ENCODE measurements at places on chromosomes 1 and 21.

DNA sequence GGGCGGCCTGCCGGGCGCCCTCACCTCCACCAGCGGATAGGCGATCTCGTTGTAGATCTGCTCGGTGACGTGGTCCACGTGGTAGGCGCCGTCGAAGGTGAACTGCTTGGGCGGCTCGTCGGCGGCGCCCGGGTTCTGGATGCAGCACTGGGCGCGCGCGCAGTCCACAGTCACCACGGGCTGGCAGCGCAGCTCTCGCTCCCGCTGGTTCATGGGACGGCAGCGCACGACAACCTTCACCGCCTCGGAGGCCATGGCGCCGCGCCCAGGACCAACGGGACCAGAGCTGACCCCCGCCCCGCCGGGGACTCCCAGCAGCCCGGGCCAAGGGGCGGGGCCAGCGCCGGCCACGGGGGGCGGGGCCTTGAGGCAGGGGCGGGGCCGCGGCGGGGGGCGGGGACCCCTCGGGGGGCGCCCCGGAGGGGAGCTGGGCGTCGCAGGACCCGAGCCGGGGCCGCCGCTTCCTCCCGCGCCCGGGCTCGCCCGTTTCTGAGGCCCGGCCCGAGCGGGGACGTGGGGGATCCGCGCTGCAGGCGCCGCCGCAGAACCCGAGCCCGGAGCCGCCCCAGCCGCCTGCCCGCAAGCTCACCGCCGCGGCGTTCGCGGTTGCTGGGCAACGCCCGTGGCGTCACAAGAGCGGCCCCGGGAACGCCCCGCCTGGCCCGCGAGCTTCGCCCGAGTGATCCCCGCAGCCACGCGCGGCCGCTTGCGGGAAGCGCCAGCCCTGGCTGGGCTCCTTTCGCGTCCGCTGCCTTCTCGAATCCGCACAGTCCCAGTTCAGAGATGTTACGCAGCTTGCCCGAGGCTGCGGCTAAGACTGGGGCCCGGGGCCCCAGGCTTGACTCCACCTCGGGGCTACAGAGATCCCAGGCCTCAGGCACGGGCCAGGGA, at the start of gene KIF17:
TSS of gene KIF17 (minus strand) at position 556 of the 891 bp plus-strand sequence. CDS start at position 255, 301 bp downstream.
- peak; percentile 6 for DNase-seq

DNA sequence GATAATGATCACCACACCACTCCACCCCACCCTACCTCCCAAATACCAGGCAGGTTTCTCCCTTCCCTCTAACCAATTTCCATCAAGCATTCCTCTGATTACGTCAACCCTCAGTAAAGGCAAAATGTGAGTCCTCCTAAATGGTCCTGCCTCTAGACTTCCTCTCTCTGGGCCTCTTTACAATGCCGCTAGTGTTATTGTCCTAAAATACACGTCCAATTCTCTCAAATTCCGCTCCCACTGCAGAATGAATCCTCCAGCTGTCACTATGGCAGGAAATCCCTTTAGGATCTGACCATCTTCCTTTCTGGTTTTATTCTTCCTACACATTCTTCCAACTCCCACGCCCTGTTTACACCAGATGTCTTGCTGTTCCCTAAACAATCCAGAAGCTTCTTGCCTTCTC, 68.7 kb downstream of the DEGS1 start:
- DNase-seq = no peak

DNA sequence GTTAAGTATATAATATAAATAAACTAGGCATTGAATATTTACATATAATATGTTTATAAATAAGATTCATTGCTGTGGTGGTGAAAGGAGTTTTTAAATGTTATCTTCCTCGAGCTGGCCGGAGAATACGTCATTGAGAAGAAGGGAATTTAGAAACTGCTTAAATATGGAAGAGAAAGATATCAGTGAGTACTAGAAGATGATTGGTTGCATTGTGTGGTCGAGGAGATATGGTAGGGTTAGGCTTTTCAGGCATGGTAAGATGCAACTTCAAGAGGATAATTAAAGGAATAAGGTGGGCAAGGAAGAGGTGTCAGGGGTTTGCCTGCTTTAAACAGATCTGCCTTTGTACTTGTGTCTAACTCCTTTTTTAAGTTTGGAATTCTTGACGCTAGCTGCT, 73.5 kb downstream of the RPS6KC1 start:
- no peak for DNase-seq

DNA sequence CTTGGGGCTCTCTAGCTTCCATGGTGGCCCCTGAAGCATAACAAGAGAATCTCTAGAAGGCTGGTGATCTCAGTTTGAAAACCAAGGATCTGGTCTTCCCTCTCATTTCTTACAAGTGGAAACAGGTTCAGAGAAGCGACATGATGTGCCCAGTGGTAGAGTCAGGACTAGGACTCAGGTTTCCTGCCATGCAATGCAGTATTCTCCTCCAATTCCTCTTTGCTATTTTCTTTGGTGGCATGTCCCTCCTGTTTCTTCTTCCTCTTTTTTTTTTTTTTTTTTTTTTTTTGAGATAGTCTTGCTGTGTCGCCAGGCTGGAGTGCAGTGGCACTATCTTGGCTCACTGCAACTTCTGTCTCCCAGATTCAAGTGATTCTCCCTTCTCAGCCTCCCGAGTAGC, 195.6 kb upstream of the C1orf105 start:
- no peak for DNase-seq

DNA sequence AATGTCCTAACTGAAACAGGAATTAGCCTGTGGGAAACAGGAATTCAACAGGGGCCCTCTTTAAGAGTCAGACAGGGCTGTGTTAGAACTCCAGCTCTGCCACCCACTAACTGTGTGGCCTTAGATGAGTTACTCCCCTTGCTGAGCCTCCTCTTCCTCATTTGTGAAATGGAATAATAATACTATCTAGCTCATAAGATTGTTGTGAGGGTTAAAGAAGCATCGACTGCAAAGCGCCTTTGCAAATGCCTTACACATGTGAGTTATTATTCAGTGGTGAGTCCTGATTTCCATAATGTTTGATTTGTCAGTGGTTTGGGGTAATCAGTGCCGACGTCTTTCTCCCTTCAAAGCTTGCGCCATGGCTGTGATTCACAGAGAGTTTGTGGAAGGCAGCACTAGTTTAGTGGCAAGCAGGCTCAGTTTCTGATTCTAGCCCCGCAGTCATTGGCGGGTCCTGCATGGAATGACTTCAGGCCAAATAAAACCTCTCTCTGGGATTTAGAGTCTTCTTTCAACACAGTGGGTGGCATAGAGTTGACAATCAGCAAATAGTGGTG, 388.5 kb downstream of the PLPP3 start:
- no peak for DNase-seq

- no peak for DNase-seq
These were observed 166.8 kb upstream of the HMCN1 start for GRCh38 chr1:185567440-185567839.

DNA sequence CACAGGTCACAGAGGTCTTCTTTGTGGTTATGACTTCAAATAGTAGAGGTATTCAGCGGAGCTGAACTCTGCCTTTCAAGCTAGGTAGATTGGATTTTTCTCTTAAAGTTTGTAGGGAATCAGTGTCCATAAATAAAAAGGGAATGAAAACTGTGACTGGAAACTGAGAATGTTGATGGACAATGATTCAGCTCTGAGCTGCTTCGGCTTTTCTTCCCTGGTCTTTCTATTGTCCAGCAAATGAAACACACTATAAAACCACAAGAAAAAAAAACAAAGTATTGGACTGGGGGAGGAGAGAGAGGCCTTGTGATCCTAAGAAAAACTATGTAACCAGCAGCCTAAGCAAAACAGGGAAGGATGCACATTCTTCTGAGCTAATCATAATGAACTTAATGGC, 11.1 kb downstream of the TNNI3K start:
- no peak for DNase-seq

GRCh38 chr1:115069659-115070308, 19.5 kb downstream of the TSPAN2 start:
- DNase-seq = no peak

DNA sequence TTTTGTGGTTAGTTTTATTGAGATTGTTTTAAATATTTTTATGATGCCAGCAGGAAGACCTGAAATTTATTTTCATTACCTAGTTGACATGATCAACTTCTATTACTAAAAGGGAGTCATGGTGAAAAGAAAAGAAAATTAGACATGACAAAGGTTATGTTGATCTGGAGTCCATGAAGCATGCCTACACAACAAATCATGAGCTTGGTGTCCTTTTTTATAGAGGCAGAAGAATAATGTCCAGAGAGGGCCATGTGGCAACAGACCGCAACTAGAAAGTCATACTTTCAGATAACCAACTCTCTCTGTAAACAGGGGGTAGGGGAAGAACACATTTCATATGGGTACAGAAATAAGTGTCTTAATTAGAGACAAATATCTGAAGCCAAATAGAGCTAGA, 175.5 kb upstream of the HOOK1 start:
- no peak for DNase-seq

DNA sequence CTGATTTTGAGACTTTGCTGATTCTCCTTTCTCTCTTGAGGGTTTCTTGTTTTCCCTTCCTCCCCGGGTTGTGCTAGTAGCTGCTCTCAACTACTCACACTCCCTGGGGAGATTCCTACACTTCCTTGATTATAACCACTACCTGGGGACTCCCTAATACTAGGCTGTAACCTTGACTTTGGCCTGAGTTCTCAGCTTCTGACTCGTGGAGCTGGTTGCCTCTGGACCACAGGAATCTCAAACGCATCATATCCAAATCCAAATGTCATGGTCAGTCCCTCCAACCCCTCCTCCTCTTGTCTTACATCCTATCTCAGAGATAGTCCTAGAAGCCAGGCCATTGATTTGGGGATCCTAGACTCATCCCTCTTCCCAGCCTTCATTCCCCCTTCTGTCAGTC, 12.0 kb downstream of the MOV10 start:
- DNase-seq = no peak

- no peak for DNase-seq
These were observed 73.8 kb downstream of the USP24 start for GRCh38 chr1:55141295-55141893.

DNA sequence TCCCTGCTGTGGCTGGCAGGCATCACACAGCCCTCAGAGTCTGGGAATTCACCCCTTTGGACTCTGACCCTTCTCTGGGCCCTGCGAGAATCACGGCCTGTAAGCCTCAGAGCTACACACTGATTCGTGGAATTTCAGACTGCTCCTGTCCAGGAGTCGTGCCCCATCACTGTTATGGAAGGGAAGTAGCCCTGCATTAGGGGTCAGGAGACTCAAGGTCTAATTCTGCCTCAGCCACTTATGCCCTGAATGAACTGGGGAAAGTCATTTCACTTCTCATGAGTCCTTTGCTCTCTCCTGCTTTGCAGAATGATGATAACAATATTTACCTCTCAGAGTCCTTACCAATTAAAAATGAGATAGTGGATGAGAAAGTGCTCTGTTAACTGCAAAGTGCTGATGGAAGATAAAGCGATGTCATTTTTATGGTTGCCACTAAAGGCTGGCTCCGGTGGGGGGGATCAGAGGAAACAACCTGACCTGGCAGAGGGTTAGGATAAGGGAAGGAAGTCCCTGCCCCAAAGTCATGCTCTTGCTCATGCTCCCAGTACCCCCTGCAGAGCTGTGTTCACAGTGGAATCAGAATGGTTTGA, 148.6 kb upstream of the CD34 start:
- no peak for DNase-seq

DNA sequence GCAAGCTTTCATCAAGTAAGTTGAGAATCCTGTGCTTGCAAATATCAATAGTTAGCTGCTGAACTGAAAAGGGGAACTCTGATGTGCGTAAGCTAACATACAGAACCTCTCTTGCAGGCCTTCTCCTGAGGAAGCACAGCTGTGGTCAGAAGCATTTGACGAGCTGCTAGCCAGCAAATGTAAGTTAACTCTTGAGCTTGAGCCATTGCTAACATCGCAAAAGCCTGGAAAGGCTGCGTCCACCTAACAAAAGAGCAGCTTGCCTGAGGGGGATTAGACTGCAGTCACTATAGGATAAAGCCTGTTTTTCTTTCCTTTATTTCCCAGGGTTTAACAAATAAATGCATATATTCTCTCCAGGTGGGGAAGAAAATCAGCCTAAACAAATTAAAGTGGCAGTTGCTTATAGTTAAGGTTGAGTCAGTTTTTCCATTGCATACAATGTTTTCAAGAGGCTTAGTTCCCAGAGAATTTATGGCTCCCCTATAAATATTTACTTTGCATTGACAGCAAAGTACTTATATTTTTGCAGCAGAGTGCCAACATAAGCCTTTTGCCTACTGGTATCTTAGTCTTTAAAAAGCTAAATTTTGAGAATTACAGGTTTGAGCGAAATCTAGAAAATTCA, 1.5 kb downstream of the RGS2 start:
- peak; percentile 88 for DNase-seq

DNA sequence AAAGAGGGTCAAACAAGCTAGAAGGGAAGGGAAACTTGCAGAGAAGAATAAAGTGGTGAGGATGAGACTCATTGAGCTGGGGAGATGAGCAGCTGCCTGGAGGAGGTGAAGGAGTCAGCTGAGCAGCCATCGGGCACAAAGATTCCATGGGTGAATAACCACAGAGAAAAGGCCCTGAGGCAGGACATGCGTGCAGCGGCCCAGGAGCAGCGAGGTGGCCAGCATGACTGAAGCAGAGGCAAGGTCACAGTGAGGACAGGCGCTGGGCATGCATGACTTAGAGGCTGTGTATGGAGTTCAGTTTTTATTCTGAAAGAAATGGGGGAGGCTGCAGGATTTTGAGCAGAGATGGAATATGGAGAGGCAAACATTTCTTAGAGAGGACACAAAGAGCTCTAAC, 24.9 kb downstream of the OLFML2B start:
- no peak for DNase-seq

- no peak for DNase-seq
These were observed 444.8 kb downstream of the TTLL7 start for GRCh38 chr1:83554174-83554573.

DNA sequence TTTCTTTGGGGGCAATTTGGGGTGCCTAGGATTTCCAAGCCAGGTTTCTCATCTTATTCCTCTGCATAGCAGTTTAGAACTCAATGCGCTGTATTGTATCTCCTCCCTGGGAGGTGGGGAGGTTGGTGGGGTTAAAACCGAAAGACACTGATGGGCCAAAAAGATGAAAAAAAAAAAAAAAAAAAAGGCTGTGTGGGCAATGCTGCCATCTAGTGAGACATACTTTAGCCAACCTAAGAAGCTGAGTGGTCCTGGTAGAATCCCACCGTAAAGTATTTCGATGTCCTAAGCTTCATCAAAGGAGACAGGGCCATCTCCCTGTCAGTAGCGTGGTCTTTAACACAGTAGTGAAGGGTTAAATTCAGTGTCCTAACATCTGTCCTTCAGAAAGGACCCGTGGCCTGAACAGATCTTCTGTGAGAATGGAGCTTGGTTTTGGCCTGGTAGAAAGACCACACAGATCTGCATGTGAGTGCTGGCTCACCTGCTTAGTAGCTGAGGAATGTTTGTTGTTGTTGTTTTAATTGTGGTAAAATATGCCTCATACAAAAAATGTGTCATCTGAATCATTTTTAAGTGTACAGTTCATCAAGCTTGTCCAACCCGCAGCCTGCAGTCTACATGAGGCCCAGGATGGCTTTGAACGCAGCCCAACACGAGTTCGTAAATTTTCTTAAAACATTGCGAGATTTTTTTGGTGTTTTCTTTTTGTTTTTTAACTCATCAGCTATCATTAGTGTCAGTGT, 226.2 kb downstream of the KIF26B start:
- DNase-seq = no peak

- no peak for DNase-seq
These were observed 350.8 kb downstream of the AJAP1 start for GRCh38 chr1:5005171-5005570.

GRCh38 chr1:201828217-201828819, 639 bp upstream of the IPO9 start:
- DNase-seq = no peak

GRCh38 chr1:65180977-65181376, 33.0 kb downstream of the AK4 start:
- DNase-seq = no peak
